ENCODE measurements at places on chromosomes 6 and 20.

DNA sequence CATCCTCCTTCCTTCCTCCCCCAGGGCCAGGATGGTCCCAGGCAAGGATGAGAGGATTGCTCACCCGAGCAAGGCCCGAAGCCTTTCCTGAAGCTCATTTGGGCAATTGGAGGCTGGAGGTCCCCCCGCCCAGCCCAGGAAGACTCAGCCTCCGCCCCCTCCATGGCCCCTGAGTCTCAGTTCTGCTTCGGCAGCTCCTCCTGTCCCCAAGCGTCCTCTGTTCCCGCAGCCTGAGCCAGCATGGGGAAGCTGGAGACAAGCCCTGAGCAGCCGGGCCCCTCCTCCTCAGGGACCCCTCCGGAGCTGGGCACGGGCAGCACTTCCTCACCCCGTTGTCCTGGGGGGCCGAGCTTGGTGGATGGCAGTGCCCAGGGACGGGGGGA, 26.0 kb downstream of the SLC17A9 start:
- no peak for DNase-seq

- no peak for DNase-seq
These were observed 38.9 kb upstream of the TGM2 start for GRCh38 chr20:38203981-38204357.

DNA sequence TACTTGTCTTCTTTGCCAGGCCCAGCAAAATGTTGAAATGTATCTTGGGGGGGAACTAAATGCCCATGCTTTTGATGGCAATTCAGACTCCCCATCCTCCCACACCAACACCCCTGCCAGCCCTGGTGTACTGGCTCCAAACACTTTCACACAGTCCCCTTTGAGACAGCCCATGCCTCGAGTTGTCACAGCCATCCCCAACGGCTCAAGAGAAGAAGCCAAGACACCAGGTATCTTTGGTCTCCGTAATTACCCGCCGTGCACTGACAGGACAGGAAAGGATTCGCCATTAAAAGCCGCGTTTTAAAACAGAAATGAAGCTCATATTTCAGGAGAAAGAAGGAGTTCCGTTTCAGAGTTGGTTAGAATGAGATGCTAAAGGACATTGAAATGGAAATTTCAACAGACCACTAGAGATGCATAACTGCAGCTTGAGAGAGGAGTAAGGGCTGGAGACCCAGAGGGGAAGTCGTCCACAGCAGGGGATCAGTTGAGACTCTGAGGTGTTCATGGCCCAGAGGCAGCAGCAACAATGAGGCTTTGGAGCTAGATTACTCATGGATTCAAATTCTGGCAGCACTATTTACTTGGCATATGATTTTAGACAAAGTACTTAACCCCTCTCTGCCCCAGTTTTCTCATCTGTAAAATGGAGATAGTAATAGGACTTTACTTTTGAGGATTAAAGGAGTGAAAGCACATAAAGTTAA, 63.5 kb upstream of the ADGRF1 start:
- no peak for DNase-seq

DNA sequence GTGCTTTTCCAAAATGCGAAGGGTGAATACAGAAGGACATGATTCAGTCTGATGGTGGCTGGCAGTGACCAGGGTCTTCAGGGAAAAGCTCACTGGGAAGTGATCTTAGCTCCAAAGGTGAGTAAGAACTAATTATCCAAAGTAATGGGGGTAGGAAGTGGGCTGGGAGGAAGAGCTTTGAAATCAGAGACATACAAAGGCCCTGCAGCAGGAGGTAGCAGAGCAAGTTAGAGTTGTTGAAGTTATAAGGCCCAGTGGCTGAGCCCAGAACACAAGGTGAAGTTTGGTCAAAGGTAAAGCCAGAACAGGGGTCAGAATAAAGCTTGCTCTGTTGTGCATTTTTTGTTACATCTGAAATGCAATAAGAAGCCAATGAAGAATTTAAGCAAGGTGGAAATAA, 81.2 kb downstream of the PLCB1 start:
- no peak for DNase-seq

GRCh38 chr20:9912858-9913434, 74.1 kb upstream of the PAK5 start:
- DNase-seq = peak; percentile 27

Data from NCI-H2081 treated with DMSO at 0.1 percent for 48 hours (cell line).